ENCODE measurements at places on chromosomes 1 and 21.

DNA sequence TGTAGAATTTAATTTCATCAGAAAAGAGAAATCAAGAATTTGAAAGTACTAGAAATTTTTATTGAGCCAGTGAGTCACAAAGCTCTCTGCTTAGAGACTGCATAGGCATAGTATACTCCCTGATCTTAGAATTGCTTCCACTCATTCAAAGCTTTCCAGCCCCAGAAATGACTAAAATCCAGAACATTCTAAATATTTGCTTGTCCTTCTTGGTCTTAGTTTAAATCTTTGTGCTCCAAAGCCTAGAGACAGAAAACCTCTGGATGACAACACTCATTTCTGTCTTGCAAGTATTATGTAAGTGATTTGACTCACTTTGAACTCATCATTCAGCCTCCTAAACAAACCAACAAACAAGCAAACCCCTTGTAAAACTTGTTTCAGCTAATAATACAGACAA is 74.2 kb downstream of the PTPRC start:
- no peak for DNase-seq

- no peak for DNase-seq
Observed at GRCh38 chr1:100347009-100347966, 5.0 kb upstream of the CDC14A start.

DNA sequence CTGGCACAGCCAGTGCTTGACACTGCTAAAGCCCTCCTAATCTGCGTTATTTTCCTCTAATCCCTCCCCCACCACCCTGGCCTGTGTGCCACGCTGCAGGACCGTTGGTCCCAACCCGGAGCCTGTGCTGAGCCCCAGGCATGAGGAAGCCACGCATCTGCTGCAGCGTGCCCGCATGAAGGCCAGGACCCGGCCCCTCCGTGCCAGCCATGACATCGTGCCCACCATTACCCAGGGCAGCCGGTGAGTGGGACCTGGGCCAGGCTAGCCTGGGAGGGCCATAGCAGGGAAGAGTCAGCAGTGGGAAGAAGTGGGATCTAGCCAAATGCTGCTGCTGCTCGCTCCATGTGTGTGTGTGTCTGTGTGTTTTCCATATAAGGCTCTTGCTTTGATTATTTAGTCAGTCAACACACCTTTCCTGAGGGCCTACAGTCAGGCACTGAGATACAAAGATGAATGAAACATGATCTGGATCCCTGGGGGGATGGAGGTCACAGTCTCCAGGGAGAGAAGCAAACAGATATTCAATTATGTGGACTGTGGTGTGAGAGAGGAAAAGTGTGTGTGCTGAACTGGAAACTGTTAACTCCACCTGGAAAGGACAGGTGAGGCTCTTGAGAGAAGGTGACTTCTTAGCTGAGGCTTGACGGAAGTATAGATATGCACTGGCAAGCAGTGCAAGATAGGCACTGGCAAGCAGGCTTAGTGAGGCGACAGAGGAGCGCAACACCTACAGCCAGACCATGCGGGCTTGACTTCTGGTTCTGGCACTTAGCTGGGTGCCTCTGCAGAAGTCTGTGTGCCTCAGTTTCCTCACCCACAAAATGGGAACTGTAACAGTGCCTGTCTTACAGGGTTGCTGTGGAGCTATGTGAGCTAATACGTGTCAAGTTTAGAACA is 15.9 kb downstream of the KIAA1614 start:
- DNase-seq, result no peak

DNA sequence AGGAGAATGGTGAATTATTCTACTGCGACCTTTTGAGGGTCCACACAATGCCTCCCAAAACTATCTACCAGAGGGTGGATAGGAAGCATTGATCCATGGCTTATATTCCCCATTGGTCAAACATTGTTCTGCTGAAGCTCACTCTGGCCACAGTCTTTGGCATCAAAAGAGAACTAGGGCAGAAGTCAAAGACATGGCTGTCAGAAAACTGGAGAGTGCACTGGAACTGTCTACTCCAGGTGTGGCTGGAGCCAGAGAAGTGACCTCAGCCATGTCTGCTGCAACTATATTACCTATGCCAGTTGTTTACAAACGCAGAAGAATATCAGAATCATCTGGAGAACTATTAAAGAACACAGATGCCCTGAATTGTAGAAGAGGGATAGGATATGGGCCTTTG is 238.7 kb upstream of the USP25 start:
- no peak for DNase-seq

DNA sequence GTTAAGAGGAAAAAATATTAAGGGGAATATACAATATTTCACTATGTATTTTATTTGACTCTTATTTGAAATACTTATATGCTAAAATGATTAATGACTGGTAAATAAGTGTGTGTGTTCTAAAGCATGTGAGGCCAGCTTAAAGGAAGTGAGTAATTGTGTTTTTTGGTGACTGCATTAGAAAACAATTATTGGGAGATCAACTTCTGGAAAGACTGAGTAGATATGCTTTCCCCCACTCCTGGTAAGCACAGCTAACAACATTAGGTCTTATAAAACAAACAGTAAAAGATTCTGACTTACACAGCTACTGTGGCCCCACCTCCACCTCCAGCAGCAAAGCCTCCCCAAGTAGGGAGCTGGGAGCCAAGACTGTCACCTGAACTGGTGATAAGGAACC is 403.0 kb downstream of the SRGAP2C start:
- no peak for DNase-seq

- no peak for DNase-seq
Observed at GRCh38 chr1:86471291-86471690, 2.6 kb downstream of the CLCA1 start.

DNA sequence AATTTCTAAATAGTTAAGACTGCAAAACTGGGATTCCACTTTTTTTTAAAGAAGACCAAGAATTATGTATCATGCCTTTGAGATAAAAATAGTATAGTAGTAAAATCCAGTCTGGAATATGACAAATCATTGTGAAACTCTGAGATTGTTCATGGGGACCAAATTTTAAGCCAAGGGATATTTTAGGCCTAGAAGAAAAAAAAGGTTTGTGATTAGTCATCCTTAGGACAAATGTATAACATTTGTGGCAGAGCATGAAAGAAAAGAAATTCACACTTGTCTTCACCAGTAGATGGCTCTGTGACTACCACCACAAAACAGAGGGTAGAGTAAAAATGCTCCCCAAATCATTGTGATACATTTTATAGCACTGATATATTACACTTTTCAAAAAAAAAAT is 226.1 kb downstream of the KCTD3 start:
- no peak for DNase-seq
